ENCODE measurements at places on chromosomes 2 and 18.

DNA sequence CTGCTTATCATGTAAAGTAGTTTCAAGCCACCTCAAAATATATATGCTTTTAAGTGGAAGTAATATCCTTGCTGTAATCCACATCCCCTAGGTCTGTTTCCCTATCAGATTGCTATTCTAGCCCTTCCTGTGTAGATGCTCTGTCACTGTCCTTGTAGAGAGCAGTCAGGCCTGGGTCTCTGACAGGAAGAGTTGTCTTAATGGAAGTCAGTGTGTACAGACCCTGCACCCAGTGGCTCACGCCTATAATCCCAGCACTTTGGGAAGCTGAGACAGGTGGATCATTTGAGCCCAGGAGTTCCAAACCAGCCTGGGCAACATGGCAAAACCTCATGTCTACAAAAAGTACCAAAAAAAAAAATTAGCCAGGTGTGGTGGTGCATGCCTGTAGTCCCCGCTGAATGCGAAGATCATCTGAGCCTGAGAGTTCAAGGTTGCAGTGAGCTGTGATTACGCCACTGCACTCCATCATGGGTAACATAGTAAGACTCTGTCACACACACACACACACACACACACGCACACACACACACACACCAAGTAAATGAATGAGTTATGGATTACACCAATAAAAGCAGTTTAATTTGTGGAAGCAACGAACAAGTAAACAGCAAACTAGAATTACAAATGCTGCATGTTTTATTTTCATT, 70.2 kb upstream of the DSC1 start:
- DNase-seq = no peak

DNA sequence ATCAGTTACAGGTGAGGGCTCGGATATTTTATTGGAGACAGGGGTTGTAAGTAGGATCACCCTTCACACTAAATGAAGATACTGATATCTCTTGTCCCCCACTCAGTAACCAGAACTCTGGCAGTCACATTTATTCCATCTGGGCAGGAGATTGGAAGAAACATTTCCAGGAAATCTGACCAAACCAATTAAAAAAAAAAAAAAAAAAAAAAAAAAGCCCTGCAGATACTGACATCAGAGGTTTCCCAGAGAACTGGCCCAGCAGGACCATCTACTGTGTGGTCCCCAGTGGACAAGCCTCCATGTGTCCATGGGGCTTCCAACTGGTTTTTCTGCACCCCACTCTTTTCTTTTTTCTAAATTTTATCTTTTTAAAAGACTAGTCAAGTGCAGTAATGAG, 41.3 kb downstream of the SH2D6 start:
- no peak for DNase-seq

- no peak for DNase-seq
Observed at GRCh38 chr2:239214725-239215124, 186.1 kb downstream of the HDAC4 start.

- no peak for DNase-seq
Observed at GRCh38 chr2:226721541-226721940, 78.1 kb downstream of the IRS1 start.

DNA sequence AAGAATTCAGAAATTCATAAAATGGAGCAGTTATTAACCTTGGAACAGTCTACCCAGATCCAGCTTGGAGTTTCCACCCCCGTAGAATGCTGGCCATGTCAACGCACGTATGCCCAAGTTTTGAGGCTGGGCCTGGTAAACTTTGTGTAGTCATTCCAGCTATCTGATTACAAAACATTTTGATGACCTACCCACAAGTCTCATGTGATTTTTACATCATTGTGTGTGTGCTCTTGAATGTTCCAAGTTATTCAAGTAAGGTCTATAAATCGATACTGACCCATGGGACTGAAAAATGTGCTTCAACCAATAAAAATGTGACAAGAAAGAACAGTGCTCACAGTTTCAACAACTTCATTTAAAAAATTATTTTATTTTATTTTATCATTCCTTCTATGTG, 32.5 kb upstream of the ICOS start:
- no peak for DNase-seq

DNA sequence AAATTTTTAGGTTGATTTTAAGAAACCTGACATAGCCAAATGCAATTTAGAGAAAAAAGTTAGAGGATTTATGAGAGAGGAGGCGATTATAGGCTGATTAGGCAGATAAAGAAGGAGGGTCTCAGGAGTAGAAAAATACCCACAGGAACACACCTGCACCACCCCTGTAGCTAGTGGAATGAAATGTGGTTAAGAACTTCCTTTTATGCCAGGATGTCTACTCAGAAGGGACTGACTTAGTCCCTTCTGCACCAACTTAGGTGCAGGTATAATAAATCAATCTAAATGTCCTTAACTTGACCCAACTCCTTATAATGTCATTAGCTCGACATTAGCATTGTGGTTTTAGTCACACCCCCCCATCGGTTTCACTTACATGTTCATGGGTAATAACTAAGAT, 1274.5 kb upstream of the TMEFF2 start:
- DNase-seq = no peak

DNA sequence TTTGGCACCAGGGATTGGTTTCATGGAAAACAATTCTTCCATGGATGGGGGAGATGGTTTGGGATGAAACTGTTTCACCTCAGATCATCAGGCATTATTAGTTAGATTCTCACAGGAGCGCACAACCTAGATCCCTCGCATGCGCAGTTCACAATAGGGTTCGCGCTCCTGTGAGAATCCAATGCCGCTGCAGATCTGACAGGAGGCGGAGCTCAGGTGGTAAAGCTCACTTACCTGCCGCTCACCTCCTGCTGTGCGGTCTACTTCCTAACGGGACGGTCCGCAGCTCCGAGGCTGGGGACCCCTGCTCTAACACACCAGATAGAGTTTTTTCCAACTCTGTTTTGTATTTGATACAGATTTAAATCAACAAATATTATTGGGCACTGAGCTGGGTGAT, 286.5 kb downstream of the MTX2 start:
- DNase-seq = no peak

DNA sequence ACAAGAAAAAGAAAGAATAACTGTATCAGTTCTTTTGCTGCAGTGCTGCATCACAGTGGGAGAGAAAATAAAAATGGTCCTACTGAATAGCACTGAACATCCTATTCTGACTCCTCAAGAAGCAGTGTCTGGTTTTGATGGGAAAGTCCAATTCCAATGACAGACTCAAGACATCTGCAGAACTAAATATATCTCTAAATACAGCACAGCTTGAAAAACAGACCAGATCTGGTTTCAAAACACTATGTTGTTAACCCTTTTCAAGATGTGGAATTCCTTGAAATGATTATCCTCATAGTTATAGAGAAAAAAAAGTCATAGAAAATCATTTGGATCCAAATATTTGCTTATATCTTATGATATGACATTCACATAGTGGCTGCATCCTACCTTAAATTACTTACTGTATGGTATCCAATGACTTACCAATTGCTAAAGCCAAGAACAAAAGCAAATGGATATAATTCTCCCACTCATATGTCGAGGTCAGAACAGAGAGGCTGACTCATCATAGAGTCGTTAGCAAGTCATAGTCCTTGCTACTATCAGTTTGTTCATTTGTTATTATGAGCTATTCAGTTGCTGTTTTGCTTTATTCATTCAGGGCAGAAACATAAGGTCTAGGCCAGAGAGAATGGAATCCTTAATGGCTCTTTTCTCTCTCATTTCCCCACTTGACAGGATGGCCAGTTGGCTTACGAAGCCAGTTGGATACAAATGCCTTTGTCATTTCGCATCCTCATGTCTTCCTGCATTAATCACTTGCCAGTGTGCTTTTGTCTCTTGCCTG, 62.5 kb upstream of the ACVR2A start:
- no peak for DNase-seq

DNA sequence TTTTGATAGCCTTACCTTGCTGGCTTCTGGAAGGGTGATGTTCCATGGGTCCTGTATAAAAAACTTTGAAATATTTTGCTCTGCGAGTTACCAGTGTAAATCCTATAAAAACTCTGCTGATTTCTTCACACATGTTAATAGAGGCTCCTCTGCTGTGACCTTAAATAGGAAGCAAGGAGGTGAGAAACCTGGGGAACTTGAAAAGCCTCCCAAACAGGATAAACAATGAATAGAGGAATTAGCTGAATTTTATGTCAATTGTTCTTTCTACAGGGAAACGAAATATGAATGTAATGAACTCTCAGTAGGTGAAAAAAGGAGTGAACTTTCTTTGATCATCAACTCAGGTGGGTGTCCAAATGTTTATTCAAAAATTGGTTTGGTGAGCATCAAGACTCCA, 10.8 kb upstream of the CCL20 start:
- no peak for DNase-seq

DNA sequence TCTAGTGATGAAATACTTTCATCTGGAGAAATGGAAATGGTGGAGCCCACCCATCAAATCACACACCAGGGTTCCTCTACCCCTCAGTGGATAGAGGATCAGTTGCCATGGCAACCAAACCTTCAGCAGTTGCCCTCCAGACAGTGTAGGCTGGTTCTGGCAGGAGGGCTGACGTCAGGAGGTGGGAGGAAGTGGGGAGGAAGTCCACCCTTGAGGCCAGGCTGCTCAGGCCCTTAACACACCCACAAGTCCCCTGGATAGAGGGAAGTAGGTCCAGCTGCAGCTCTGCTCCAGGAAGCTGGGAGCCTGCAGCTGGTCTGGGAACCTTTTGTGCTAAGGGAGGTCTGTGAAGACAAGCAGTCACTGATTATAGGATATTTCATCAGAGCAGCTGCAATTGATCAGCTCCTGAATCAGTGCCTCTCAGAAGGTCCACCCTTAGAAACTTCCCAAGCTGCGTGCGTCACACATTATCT, 186.6 kb downstream of the MTX2 start:
- no peak for DNase-seq

- peak; percentile 63 for DNase-seq
Observed at GRCh38 chr2:161237392-161238264, 70.6 kb upstream of the PSMD14 start.

DNA sequence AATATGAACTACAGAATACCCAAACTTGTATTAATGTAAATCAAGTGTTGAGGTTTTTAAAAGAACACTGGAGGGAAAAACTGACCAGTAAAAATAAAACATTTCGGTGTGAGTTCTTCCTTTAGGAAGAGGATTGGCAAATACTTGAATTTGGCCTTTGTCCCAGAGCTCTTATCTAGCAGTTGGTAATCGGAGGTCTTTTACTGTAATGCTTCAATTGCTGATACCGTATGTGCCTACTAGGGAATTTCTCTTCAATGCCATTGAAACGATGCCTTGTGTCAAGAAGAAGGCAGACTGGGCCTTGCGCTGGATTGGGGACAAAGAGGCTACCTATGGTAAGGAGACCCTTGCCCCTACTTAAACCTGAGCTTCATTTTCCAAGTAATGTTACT, 4.1 kb downstream of the RRM2 start:
- DNase-seq = no peak

DNA sequence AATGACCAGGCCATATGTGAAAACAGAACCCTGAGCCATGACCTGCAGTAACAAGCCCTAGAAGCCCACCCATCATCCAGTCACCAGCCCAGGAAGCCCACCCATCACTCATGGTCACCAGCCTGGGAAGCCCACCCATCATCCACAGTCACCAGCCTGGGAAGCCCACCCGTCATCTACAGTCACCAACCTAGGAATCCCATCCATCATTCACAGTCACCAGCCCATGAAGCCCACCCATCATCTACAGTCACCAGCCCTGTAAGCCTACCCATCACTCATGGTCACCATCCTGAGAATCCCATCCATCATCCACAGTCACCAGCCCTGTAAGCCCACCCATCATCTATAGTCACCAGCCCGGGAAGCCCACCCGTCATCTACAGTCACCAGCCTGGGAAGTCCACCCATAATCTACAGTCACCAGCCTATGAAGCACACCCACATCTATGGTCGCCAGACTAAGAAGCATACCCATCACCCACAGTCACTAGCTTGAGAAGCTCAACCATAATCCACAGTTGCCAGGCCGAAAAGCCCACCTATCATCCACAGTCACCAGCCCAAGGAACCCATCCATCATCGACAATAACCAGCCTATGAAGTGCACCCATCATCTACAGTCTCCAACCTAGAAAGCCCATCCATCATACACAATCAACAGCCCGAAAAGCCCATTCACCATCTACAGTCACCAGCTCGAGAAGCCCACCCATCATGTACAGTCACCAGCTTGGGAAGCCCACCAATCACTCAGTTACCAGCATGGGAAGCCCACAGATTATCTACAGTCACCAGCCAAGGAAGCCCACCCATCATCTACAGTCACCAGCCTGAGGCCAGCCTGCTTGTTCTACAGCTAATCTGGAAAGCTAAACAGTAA, 91.9 kb downstream of the TWIST2 start:
- DNase-seq = no peak

- DNase-seq = no peak
Observed at GRCh38 chr2:232838406-232838874, 31.6 kb upstream of the SNORC start.

DNA sequence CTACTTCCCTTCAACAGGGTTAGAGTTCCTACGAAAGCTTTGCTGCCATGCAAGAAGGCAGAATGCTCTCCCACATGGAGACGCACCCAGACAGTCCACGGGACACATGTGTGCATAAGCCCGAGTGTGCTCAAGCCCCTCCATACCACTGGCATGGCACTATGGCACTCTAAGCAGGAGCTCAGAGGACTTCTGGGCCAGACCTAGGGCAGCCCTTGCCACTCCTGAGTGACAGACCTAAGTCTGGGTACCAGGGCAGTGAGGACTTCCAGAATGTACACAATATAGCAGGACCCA, 11.4 kb upstream of the ARID5A start:
- no peak for DNase-seq

DNA sequence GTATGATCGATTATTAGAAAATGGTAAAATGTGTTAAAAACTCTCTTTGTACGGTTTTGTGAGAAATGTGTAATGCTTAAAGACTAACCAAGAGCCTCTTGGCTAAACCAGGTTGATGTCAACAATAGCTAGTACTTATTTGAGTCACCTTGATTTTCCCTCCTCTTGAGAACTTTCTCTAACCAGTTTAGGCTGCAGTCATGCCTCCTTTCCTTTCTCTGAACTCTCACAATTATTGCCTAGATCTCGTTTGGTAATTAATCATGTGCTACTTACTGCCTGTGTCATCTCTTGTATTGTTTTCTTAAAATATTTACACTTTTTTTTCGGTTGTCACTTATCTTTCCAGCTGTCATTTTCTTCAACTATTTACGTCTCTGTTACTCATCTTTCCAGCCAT, 1.1 kb upstream of the EPC2 start:
- DNase-seq = no peak

- DNase-seq = no peak
Observed at GRCh38 chr2:127829845-127830246, 18.9 kb upstream of the WDR33 start.

GRCh38 chr2:172613615-172614231, 57.8 kb downstream of the PDK1 start:
- no peak for DNase-seq

DNA sequence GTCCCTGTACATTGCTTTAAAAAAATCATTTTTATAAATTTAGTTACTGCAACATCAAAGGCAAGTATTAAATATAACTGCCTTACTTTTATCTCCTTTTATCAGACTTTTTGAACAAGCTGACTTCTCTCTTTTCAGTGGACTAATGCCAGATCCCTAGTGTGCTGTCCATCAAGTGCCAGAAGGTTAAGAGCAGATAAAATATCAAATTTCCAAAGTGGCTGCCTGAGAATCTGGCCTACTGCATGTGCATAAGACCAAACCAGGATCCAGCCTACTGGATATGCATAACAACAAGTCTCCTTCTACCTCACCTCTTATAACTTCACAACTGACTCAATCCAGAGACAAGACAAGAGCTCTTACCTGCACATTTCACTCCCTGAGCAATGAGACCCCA, 59.8 kb upstream of the CHRNA1 start:
- peak; percentile 58 for DNase-seq

Data from DMS 273 treated with DMSO at 0.1 percent for 48 hours (cell line).